Lung (tissue), 17 donors: ENCODE measurements at places on chromosomes 2 and 18. TPM values are rescaled to one million over a fixed set of nuclear protein-coding genes. Genes with fewer than 3 reads are reported as not detected.

GPR17 gene
- 0.30 TPM for polyA plus RNA-seq

WDR35 gene
- 2.8 TPM for polyA plus RNA-seq

MAB21L4 gene
- 4.9 TPM for polyA plus RNA-seq

ABCG8 gene
- polyA plus RNA-seq = not detected

CRYBA2 gene
- polyA plus RNA-seq = not detected

SRD5A2 gene
- 1.8 TPM for polyA plus RNA-seq
